ENCODE measurements at places on chromosomes 5 and 9.

- DNase-seq: no peak
These were observed 220.8 kb upstream of the PCSK5 start for GRCh38 chr9:75669721-75670120.

DNA sequence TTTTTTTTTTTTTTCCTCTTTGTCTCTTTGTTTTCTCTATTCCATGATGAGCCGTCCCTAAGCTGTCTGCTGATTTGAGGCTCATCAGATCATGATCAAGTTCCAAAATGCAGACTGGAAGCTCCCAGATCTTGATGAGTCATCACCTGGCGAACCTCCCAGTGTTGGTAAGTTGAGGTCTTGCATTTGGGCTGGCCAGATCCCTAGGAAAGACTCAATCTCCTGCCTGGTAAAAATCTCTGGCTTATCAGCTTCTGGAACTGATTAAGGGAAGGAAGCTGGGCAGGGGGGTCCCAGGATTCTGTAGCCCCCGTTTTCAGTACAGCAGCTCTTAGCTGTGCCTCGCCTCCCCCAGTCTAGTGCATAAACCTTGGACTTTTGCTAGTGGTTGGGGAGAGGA, 69.0 kb downstream of the TSPAN17 start:
- DNase-seq: no peak

DNA sequence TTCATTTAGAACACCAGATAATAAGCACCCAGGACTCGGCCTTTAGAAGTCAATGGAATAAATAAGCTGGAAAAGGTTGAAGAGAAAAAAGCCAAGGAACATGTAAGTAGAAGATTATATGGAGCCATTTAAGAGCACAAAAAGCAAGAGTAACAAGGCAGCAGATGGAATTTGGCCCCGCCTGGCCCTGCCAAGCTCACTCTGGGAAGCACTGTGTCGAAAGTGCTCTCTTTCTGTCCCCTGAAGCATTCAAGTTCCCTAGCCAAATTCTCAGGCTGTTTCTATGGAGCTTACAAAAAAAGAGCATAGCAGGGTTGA, 73.0 kb upstream of the GPR151 start:
- no peak for DNase-seq

- DNase-seq: no peak
These were observed 16.7 kb downstream of the SEC16A start for GRCh38 chr9:136466155-136466541.

DNA sequence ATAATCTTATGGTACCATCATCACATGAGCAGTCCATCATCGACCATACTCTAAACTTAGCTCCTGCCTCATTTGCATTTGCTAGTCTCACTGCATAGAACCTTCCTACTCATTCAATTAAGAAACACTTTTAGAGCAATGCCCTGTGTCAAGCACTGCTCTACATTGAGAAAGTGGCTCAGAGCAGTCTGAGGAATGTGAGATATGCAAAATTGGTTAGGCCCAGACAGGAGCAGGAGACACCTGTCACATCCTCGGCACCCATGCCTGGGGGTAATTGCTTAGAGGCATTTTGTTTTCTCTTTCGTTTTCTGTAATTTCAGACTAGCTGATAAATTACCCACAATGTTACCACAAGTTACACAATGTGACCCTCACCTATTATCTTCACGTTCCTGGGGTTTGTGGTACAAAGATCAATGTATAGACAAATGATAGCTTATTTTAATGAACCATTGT, 4.9 kb upstream of the RARS1 start:
- DNase-seq: no peak

Data from NCI-H1092 (cell line).